H54 (cell line): ENCODE measurements at places on chromosomes 4 and X.

DNA sequence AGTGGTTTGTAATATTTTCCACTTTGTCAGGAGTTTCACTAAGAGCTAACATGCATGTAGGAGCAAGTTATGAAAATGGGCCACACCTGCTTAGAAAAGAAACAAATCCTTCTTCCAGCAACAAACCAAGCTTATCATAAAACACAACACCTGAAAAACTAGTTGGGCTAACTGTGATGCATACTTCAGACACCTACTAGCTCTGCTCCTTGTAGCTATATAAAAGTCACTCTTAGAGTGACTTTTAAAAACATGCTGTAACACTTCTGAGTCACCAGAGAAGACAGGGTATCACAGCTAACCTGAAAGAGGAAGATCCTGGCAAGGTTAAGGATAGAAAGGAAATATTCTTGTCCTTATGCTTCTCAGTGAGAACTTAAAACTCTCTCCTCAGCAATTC, 3.6 kb upstream of the SLAIN2 start:
- DNase-seq: no peak

GRCh38 chrX:8897259-8897658, 96.1 kb upstream of the FAM9A start:
- no peak for DNase-seq

DNA sequence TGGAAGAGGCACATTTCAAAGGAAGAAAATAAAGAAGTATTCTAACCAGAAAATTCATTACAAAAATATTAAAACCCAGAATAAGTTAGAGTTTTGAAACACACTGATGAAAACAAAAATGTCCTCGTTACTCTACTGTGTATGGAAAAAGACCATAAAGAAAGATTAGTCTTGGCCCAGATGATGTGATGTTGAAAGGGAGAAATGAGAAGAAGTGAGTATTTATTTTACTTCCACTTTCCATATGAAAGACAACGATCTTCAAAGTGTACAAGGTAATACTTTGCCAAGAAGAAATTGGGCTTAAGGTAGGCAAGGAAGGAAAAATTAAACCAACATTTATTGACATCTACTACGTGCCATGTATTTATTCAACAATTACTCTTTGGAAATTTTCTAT, 48.6 kb upstream of the EMCN start:
- DNase-seq: no peak

GRCh38 chrX:7943600-7944245, 16.5 kb upstream of the PNPLA4 start:
- no peak for DNase-seq

DNA sequence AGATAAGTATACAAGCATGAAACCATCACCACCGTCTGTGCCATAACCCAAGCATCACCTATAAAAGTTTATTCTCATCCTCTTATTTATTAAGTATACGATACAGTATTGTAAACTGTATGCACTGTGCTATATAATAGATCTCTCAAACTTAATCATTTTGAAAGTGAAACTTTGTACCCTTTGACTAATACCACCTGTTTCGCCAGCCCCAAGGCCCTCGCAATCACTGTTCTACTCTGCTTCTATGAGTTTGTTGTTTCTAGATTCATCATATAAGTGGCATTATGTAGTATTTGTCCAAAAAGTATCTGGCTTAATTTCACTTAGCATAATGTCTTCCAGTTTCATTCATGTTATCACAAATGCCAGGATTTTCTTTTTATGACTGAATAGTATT, 72.1 kb upstream of the DOCK11 start:
- DNase-seq: no peak

DNA sequence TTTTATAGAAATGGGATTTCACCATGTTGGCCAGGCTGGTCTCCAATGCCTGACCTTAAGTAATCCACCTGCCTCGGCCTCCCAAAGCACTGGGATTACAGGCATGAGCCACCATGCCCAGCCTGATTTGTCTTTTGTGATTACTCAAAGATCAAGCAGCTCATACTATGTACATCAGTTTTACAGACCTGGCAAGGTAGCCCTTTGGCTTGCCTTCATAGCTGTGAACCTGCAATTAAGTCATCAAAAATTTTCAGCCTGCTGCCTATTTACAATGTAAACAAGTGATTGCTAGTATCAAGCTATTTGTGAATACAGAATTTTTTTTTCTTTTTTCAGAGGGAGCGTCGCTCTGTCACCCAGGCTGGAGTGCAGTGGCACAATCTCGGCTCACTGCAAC, 46.2 kb downstream of the GSX2 start:
- no peak for DNase-seq

DNA sequence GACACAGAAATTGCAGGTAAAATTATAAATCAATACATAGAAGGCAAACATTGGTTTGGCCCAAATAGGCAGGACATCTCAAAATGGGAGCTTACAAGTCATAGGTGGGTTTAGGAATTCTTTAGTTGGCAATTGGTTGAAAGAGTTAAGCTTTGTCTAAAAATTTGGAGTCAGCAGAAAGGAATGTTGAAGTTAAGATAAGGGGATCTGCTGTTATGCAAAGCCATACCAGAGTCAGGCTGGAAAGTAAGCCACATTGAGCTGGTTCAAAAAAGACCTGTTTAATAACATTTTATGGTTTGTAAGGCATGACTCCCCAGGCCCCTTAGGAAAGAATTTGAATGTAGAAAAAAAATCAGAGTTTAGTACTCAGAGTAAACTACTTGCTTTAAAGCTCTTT, 92.6 kb downstream of the IL13RA2 start:
- no peak for DNase-seq

- DNase-seq: no peak
Observed at GRCh38 chr4:59537246-59537886, 1662.8 kb upstream of the ADGRL3 start.

DNA sequence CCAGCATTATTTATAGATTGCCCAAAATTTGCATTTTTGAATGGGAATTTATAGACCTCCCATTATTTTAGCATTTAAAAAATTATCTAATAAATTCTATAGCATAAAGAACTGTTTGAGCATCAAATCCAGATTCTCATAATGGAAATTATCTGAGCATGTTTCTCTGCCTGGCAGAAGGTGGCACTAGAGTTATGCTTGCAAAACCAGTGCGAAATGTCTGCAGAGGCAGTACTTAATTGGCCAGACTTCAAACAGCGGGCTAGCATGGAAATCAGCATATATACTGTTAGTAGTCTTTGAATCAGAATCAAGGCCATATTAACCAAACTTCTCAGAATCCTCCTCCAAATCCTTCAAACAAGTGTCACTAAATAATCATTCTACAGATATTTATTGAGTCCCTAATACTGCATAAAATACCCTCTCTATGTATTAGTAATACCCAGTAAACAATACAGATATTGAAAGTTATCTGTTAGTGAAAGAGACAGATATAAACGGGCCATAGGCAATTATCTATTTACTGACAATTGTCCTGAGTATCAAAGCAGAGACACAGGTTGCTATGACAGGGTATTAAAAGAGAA, 78.7 kb upstream of the DCLK2 start:
- no peak for DNase-seq

- DNase-seq: no peak
Observed at GRCh38 chrX:109826954-109827708, 94.1 kb upstream of the ACSL4 start.

DNA sequence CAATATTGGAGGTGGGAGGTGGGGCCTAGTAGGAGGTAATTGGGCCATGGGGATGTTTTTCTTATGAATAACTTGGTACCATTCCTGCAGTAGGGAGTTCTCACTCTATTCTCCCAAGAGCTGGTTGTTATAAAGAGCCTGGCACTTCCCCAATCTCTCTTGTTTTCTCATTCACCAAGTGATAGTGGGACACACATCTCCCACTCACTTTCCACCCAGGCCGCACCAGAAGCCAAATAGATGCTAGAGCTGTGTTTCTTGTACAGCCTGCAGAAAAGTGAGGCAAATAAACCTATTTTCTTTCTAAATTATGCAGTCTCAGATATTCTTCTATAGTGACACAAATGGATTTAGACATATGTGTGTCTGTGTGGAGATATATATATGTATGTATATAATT, 117.6 kb downstream of the ANKRD50 start:
- DNase-seq: no peak

- DNase-seq: no peak
Observed at GRCh38 chr4:34643476-34643875, 1600.8 kb downstream of the ARAP2 start.

GRCh38 chr4:93693141-93693540, 135.4 kb upstream of the ATOH1 start:
- DNase-seq: no peak

DNA sequence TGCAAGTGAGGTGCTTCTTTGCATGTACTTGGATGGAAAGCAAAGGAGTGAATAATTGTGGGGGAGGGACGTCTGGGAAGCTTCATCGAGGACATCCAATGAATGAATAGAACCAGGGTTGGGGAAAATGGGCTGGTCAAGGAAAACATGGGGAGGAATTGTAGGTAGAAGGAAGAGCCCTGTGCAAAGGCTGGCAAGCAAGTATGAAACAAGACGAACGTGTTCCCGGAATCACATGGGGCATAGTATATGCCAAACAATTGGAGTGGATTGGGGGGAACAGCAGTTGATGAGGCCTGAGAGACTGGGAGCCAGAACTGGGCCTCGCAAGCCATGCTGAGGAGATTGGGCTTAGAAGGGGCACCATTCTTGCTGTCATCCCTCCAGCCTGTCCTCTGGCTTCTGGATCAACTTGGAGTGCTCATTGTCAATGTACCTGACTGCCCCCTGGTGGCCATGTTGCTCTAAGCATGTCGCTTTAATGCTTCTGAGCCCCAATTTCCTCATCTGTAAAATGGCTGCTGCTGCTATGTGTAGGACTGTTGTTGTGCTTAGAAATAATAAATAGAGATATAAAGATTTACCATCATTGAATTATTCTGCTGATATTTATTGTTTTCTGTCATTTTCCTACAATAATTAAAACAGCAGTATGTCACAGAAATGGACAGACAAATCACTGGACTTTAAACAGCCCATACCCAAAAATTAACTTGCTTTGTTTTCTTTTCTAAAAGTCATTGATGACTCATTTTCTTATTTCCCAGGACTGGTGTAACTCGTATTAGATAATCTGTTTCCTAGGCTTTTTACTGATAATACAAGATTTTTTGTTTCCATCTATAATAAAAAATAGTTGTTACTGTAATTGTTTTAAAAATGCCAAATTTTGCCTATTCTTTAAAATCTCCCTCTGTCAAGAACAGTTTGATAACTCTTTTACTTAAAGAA, 66.4 kb downstream of the JADE3 start:
- peak; percentile 2 for DNase-seq

DNA sequence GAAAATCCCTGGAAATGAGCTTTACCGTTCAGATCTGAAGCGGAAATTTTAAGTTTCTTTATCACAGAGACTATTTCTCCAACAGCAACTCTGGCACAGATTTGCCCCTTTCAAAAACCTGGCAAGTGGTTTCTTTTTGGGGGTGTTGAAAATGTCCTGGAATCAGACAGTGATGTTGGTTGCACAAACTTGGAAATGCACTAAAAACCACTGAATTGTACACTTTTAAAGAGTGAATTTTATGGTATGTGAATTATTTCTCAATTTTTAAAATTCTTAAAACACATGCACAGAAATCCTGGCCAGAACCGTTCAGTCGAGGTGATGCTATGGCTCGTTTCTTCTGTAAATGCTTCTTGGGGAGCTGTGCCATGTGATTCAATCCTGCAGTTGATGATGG, 121.2 kb upstream of the RBPJ start:
- no peak for DNase-seq

DNA sequence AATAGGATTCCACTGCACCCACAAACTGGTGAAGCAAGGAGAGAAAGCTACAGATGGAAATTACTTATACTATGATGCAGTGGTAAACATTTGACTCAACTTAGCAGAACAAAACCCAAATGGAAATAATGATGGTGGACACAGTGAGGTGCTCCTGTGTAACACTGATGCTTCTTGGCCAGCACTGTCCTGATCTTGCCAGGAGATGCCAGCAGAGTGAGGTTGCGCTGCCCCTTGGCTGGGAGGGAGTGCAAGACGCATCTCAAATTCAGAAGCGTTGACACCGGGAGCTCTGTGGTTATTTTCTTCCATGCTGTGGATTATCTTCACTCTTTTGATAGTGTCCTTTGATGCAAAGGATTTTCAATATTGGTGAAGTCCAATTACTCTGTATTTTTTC, 22.0 kb upstream of the ARSH start:
- no peak for DNase-seq

DNA sequence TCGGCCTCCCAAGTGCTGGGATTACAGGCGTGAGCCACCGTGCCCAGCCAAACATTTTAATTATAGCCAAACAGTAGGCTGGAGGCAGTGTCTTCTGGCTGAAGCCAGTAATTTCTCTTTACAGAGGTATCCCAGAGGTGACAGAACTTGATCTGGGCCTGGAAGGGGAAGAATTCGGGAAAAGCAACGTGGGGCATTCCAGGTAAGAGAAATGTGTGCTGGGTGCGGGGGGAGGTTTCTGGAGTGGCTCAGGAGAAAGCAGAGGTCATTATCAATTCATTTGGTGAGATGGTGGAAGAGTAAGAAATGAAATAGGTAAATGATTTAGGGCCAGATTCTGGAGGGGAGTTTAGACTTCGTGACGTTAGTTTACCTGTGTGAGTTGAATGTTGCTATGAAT, 2.4 kb downstream of the PRIMPOL start:
- no peak for DNase-seq

GRCh38 chr4:81427344-81427821, 44.3 kb downstream of the RASGEF1B start:
- DNase-seq: no peak

DNA sequence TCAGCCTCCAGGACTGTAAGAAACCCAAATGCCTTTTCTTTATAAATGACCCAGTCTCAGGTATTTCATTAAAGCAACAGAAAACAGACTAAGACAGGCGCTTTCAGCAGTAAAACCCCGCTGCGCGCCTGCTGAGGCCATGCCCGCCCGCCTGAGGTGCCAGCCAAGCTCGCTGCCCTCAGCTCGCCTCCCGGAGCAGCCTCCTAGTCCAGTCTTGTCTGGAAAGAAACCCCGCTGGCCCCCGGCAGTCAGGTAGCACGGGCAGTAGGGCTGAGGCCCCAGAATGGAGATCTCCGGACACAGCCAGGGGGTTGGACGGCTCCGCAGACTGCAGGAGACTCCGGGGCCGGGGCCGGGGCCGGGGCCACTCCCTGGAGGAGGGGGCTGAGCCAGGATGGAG, 31.7 kb downstream of the ZFYVE28 start:
- DNase-seq: no peak

GRCh38 chr4:145921231-145921630, 17.4 kb downstream of the ZNF827 start:
- DNase-seq: no peak

DNA sequence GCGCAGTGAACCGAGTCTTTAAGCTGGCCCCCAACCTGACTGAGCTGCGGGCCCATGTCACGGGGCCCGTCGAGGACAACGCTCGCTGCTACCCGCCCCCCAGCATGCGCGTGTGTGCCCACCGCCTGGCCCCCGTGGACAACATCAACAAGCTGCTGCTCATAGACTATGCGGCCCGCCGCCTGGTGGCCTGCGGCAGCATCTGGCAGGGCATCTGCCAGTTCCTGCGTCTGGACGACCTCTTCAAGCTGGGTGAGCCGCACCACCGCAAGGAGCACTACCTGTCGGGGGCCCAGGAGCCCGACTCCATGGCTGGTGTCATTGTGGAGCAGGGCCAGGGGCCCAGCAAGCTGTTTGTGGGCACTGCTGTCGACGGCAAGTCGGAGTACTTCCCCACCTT, 2.2 kb downstream of the PLXNA3 start:
- DNase-seq: no peak
